ENCODE measurements at places on chromosomes 4 and X.

DNA sequence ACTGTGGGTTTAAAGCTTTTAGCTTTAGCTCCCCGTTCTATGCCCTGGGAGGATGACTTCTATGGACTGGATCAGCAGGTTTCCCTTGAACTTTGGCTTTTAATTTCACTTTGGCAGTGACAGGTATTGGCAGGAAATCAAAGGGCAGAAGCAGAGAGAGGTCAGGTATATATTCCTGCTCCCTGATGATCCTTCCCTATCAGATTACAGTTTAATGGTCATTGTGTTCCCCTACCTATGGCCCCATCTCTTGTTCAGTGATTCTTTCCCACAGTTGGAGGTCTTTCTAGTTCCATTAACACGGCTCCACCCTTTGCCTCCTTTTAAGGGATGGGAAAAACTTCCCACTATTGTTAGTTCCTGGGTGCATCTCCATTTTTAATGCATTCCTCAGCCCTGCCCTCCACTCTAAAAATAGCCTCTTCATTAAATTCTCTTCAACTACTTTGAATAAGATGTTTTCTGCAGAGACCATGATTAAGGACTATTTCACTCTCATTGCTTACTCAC, 107.8 kb upstream of the TMEM47 start:
- no peak for DNase-seq

GRCh38 chrX:40908857-40909475, 173.6 kb upstream of the MED14 start:
- DNase-seq, result no peak

DNA sequence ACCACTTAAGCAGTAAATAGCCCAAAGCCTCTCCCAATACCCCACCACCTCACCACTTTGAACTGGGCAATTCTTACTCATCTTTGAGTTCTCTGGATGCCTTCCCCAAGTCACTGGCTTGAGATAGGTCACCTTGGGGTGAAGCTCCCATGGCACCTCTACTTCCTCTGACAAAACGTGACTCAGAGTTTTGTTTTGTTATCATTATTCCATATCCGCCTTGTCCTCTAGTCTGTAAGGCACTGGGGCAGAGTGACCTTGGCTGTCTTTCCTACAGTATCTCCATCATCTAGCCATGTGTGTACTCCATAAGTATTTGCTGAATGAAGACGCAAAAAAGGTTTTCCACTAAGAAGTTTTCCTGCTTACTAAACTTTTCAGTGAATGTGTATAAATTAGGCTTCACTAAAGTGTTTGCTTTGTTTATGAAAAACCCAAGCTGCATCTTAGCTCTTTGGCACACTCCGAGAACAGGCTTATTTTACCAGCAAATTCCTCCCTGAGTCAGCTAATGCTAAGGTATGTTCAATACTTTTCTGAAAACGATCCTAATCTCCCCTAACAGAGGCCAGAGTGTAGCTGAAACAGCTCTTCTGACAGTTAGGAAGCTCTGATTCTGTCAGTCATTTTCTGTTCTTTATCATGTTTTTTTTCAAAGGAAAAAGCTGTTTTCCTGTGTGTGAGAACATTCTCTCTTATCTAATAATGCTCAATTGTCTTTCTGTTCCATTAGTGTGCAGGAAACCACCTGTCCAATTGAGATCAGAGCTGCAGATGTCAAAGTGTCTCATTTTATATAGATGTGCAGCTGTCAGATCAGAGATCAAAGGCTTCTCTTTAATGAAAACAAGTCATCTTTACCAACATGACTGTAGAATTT, 30.2 kb upstream of the TSPAN5 start:
- no peak for DNase-seq

- no peak for DNase-seq
These were observed 28.2 kb downstream of the WDR1 start for GRCh38 chr4:10088135-10089010.

DNA sequence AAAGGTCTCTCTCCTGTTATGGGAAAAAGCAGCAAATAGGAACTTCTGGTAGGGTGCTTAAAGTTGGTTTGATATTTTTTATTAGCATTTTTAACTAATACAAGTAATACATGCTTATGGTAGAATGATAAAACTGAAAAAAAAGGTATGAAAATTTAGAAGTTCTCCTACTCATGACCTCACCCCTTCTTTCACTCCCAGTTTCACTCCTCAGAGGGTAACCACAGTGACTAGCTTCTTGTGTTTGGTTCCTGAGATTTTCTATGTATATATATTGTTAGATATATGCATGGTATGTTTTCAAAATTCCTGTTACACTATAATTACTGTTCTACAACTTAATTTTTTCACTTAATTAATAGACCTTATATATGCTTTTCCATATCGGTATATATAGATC, 66.5 kb downstream of the AR start:
- no peak for DNase-seq

GRCh38 chr4:118035309-118035708, 1.0 kb downstream of the NDST3 start:
- DNase-seq, result no peak

DNA sequence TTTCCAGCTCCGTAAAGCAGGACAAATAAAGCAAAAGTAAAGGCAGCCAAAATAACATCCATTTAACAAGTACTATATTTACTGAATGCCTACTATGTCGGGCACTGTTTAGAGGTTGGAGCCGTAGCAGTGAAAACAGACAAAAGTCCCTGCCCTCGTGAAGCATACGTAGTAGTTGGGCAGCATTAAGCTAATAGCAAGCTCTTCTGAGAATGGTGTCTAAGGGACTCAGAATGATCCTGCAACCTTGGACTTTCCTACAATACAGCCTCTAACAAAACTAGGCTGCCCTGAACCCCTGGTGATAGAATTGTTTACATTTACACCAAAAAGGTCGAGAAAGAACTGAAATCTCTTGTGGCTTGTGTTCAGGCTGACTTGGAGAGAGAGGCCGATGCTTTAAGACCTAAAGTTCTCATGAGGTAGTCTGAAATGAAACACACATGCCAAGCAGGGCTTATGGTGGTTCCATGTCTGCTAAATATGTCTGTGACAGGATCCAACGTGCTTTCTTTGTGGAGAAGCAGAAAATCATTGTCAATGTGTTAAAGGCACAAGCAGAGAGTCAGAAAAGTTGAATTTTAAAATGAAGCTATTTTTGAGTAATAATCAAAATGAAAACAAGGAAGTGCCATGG, 898 bp upstream of the PDGFC start:
- no peak for DNase-seq

DNA sequence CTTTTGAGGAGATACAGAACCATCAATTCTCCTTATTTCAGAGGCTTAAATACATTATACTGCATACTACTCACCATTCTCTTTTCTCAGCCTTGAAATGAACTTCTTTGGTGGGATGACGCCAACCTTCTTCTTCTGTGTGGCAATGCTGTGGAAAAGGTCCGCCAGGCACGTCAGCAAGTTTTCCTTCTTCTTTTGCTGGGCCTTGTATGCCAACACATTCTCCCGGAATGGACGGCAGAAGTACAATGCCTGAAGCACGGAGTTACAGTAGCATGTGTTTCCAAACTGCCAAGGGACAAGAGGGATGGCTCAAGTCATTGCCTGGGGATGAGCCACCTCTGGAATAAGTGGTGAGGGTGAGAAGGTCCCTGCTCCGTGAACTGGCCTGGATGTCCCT, 31.2 kb downstream of the USP46 start:
- no peak for DNase-seq

DNA sequence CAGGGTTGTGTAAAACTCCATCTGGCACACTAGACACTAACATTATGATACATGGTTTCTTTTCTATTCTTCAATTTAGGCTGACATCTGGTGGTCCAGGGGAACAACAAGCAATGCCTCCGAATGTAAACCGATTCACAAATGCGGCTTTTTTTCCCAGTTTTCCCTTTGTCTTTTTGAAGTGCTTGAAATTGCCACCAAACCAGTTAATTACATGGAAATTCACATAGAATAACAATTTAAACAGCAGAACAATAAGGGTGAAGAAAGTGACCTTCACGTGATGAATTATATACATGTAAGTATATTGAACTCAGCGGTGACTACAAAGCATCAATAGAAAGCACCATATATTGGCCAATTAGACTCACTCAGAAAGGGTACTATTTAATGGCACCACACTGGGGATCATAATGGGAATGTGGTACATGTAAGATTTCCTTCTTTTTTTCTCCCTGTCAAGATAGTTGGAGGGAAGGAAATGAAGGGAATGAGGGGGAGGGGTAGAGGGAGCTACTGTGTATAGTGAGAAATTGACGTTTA, 103.9 kb downstream of the MMRN1 start:
- no peak for DNase-seq

DNA sequence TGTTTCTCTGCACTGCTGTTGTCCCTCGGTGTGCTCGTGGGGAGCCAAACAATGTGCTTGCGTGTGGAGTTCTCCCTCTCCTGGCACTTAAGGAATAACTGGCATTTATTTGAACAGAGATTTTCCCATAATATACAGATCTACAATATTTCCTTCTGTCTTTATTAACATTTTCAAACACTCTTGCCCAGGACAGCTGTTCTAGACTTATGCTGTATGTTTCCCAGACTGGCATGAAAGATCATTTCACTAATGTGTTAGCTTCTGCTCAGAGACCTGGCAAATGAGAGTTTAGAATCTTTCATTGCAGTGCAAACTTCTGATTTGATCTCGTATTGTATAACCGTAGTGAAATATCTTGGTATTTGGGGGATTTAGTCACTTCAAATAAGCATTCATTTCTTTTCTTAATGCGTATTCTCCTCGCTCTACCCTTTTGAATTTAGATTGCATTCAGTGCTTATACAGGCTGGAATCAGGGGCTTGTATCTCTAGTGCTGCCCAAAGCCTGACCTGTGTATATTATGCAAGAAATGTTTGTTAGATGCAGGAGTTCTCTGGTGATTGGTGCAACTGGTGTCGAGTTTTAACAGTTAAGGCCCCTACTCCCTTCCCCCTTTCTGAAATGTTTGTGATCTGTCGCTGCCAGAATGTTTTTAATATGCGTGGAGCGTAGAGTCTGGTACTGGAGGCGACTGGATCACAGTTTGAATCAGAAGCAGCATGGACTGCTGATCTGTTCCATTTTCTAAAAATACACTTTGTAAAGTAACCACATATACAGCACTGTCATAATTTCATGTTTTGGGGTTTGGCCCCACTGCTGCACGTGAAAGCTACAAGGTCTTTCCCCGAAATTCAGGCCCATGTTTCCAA, 326.3 kb downstream of the ARHGAP10 start:
- no peak for DNase-seq

DNA sequence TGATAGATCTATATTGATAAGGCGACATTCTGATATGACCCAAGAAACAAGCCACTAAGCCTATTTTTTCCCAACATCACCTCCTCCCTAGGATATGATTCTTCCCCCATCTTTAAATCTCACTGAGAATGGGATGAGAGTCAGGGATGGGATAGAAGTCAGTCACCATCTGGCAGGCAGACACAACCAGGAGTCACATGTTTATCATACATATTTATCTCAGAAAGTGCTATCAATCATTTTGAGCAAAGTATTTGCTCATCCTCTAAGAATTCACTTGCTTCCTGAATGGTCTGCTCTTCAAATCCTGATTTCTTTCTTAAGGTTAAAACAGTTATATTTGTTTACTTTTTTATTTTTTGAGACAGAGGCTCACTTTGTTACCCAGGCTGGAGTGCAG, 20.3 kb downstream of the DNAAF6 start:
- DNase-seq, result no peak

- DNase-seq, result no peak
These were observed 83.1 kb upstream of the SPIN4 start for GRCh38 chrX:63434206-63434605.

- no peak for DNase-seq
These were observed 325.7 kb downstream of the TLL1 start for GRCh38 chr4:166198516-166199310.

DNA sequence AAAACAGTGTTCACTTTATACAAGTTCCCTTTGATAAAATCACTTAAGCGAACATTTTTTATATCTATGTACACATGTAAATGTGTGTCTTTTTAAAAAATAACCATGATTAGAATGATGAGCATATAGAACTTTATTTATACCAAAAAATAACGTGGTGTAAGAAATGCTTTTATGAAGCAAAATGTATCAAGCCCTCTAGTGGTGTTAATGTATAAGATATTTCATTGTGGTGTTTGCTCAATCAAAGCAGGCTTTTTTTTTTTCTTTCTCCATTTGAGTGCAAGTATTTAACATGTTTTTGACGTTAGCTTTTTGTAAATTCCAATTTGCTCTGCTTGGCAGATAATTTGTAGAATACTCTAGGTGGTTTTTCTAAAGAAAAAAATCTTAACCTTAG, 2092.4 kb upstream of the TENM3 start:
- DNase-seq, result no peak

DNA sequence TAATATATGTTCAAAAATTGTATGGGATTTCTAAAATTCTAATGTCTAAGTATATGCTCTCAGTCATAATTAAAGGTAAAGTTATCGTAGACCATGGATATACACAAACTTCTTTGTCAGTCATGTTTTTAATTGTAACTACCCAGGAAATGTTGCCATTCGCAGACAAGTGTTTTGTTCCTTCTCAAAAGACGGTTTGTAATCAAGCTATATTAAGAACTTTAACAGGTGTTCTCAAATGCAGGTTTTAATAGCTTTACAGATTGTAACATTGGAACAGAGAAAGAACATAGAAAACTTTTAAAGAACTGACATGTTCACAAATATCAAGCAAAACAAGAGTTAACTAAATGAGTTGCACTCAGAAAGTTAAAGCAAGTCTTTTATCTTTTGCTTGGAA, 58.9 kb downstream of the KDM5C start:
- DNase-seq, result no peak

- no peak for DNase-seq
These were observed 124.7 kb downstream of the HNRNPD start for GRCh38 chr4:82248903-82249632.

- no peak for DNase-seq
These were observed 4.9 kb downstream of the LYAR start for GRCh38 chr4:4284827-4285618.

DNA sequence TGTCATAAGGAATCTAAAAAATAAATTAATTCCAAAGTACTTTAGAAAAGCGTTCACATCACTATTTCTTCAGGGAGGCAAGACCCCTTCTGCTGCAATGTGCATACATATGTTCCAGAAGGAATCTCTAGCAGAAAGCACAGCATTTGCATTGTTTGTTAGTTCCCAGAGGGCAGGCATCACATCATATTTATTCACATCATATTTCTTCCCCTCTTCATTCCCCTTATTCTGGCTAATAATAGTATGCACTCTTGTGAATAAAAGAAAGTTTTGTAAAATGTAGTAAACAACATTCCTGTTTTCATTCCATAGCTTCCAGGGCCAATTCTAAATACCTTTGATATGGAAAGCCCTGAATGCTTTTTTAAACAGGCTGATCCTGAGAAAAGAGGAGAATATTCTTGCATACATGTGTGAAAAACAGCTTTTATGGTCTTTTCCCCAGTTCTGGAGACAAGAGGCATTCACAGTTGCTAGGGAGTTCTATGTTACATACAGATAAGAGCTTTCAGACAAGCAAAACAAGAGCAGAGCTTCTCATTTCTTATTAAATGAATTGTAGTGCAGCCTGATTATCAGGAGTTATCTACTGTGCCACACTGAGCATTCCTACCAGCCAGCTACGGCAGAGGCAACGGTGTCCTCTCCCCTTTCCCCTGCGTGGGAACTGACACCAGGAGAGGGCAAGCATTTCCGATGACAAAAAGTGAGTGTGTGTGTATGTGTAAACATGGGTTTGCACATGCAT, 15.2 kb downstream of the GATB start:
- no peak for DNase-seq

- no peak for DNase-seq
These were observed 744.0 kb downstream of the FSTL5 start for GRCh38 chr4:161419822-161420221.

GRCh38 chr4:56085275-56085674, 136.5 kb downstream of the CEP135 start:
- no peak for DNase-seq
